ENCODE measurements at places on chromosomes 5 and 9.
A peak's percentile ranks its signal among the peaks of the same experiment; 100 is the strongest.

DNA sequence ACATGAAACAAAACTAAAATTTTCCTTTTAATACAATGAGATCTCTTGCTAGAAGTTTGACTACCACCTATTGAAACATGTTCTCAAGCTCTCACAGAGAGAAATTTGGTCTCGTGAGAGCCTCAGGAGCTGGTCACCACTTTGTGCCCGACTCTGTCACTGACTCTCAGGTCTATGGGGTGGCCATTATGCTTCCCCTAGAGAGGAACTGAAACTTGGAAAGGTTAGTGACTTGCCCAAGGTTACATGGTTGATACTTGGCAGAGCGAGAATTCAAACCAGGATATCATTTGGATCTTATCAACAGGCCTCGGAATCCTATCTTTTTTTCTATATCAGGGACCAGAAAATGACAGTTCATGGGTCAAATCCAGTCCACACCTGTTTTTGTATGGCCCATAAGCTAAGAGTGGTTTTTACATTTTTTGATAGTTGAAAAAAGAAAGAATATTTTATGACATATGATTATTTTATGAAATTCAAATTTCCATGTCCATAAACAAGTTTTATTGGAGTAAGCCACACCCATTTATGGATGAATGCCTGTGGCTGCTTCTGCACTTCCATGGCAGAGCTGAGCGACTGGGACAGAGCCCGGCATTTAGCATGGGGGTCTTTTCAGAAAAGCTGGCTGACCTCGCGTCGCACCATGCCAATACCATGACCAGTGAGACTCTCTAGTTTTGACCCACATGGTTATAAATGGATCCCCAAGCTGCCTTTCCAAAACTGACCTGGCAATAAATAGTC is 44.8 kb upstream of the EQTN start:
- DNase-seq: no peak

GRCh38 chr5:149675610-149676201 is 54.4 kb upstream of the PPARGC1B start:
- peak; percentile 61 for DNase-seq

DNA sequence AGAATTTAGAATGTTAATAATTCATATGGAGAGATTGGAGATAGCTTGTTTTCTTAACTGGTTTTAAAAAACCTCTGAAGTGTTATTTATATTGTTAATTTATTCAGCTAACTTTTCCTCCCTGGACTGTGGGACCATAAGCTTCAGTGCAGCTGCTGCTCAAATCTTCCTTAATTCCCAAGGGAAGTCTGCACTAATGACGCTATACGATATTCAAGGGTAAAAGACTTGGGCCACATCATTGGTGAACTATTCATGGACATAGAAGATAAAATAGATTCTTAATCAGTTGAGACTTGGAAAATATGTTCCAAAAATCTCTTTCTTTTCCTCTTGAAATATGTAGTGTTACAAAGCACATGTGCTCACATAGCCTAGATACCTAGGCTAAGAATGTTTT is 31.1 kb upstream of the GAS1 start:
- no peak for DNase-seq

DNA sequence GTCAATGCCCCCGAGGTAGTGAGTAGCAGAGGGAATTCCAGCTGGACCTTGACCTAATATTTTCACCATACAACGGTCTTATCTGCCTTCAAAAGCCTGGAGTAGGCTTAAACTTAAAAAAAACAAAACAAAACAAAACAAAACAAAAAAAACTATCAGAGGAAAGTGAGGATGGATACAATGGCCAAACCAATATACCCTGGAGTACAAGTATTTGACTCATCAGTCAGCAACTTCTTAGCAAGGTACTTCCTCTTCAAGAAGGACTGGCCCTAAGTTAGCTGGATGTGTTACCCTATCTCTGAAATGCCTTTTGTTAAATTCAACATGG is 160.6 kb upstream of the GNA14 start:
- no peak for DNase-seq

- DNase-seq: no peak
Observed at GRCh38 chr9:70398145-70398556, 16.3 kb downstream of the KLF9 start.

DNA sequence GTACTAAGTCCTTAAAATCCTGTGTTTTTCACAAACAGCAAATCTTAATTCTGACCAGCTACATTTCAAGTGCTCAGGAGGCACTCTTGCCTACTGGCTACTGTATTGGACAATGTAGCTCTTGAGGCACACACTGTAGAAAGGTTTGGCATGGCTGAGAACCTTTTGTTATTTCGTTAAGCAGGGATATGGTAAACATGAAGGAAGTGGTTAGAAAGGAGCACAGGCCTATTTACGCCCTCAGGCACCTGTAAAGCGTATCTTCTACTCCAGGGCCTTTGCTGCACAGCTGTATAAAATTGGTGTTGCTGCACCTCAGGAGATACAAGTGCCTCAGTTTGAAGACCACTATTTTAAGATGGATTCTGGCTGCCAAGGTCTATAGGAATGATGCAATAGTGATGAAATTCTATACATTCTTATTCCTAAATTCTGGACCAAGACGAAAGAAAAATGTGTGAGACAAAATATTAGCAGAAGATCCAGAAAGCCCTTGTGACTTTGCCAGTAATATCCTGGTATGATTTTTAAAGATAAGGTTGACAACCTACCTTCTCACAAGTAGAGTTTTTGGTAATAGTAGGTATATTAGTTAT is 9.3 kb upstream of the OTULIN start:
- DNase-seq: no peak

- DNase-seq: no peak
Observed at GRCh38 chr5:17099946-17100345, 117.5 kb upstream of the BASP1 start.

DNA sequence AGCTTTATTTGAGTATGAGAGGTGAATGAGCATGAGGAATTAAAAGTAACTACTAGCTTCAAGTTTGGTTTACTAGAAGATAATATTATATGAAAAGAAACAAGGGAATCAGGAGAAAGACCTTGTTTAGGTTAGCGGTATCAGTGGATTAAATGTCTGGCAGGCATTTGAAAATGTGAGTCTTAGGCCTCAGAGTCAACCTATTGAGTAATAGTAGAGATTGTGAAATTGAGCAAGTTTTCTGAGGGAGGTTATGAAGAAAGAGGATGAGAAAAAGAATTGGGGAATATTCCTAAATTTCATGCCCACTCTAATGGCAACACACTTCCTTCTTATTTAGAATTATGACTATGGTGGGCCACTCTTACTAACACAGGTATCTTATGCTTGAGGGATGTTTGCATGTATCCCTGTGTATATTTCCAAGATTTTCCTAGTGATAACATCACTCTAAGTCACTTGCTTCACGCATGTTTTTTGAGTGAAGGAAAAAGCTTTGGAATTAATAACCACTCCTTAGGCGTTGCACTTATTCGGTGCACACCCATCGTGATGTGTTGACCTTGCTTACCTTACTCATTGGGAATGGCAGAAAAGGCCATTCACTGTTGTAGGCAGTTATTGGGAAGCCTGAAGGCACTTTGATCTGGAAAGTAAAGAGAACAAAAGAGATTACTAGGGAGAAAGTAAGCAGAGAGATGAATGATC is 8.2 kb upstream of the ELL2 start:
- DNase-seq: no peak

- no peak for DNase-seq
Observed at GRCh38 chr9:87039809-87040392, 92.6 kb upstream of the GAS1 start.

GRCh38 chr9:76534026-76534425 is 75.0 kb downstream of the GCNT1 start:
- no peak for DNase-seq

Data from left ventricle myocardium superior (tissue), 1 donor.